ENCODE measurements at places on chromosomes 1 and 21. TPM values are rescaled to one million over a fixed set of nuclear protein-coding genes. Genes with fewer than 3 reads are reported as not detected.

The LCE2A gene
- not detected for total RNA-seq

The AGMAT gene
- 5.6 TPM for total RNA-seq

The SH3BP5L gene
- total RNA-seq = 42.8 TPM

The GABRD gene
- not detected for total RNA-seq
